ENCODE measurements at places on chromosomes 13 and 19. TPM values are rescaled to one million over a fixed set of nuclear protein-coding genes. Genes with fewer than 3 reads are reported as not detected.

DNA sequence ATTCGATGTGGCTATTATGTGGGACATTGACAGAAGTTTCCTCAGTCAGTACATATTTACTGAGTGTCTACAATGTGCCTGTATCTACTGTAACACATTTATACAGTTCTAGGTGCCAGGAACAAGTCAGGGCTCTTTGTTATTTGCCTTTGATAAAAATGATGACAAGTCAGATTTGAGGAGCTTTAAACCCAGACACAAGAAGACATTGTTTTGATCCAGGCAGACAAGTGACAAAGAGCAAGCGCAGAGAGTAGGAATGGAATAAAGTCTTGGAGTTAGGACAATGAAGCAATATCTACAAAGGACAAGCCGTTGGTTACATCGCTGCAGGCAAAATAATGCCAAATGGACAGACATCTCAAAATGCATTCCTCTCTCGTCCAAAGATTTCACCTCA lies 70.1 kb downstream of the ITGBL1 start:
- no peaks in the 10 kb centered on the region for H3K36me3 ChIP-seq
- H3K4me3 ChIP-seq = no peak overlapping the region
- DNase-seq = peak; percentile 1
- no peaks in the 10 kb centered on the region for H3K4me1 ChIP-seq

- H3K4me1 ChIP-seq = no peaks in the 10 kb centered on the region
- H3K4me3 ChIP-seq = no peak overlapping the region
- H3K27ac ChIP-seq = no peak overlapping the region
- peaks cover 11% of the 10 kb centered on the region for H3K27me3 ChIP-seq
- H3K36me3 ChIP-seq = no peaks in the 10 kb centered on the region
- no peak for DNase-seq
Observed at GRCh38 chr19:33640773-33641172, 19.0 kb downstream of the CHST8 start.

GIPC3 gene
- not detected for total RNA-seq

FOSB gene
- total RNA-seq = 6.0 TPM
